Stimulated activated CD8-positive, alpha-beta memory T cell treated with anti-CD3 and anti-CD28 coated beads, Interleukin-7, amount 100 ng/mL, for 4 hours (primary cell): ENCODE measurements at places on chromosomes 4 and X.

DNA sequence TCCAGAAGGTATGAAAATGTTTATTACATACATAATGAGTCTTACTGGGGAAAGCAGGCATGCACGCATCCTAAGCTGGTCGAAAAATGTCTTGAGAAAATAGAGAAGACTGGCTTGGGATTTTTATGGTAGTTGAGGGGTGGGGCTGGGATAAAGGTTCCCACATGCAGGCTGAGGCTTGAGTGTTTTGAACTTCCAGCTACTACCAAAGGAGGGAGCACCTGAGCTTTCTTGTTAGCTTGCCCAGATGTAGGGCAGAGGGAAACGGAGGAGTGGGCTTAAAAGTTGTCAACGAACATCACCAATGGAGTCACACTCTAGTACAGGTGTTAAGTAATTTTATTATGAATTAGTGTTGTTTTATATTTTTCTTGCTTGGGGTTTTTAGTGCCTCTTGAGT lies 39.6 kb upstream of the SRPX start:
- DNase-seq: no peak

DNA sequence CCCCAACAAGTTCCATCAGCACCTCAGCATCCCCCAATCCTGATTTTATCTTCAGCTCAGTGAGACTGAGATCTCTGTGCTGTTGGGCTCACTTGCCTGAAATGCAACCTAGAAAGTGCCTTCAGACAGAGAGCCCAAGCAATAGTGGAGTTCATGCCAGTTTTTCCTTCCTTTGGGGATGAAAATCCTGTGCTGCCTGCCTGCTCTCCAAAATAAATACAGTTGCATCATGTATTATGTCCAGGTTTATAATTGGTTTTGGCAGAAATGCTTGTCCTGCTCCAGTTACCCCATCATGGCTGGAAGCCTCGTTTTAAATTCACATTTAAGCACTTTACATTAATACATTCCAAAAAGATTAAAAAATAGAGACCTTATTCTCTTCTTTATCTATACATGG lies 1865.5 kb upstream of the TENM3 start:
- no peak for DNase-seq

DNA sequence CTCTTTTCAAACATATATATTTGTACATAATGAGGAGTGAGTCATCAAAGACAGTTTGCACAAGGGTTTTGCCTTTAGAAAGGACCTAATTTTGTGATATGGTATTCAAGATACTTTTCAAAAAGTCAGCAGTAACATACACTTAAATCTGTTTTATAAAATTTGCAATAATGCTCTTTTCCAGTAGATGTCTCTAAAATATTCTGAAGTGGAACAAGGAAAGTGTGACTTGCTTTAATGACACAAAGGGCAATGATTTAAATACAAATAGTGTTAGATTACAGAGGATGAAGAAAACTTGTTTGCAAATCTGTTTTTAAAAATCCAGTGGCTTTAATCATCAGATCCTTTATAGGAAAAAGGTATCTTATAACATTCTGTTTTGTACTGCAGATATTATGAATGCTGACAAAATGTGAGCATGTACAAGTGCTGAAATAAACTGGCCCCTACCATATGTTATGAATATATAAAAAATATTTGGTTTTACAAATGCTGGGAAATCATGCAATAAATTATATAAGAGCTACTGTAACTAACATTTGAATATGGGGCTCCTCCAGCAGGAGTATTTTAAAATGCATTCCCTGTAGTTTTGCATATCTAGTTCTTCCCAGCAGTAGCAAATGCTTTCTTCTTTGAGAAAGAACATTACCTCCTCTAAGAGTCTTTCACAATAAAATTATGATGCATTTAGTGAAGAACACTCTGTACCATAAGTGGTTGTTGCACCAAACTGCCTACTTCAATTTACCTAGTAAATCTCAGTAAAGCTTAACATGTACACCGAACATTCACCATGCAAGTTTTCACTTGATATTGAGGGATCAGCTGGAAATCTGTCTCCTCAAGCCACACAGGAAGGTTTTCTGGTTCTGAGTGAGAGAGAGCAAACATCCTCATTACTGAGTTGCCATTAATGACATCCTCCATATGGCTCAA lies 20.2 kb downstream of the MMRN1 start:
- DNase-seq: no peak

DNA sequence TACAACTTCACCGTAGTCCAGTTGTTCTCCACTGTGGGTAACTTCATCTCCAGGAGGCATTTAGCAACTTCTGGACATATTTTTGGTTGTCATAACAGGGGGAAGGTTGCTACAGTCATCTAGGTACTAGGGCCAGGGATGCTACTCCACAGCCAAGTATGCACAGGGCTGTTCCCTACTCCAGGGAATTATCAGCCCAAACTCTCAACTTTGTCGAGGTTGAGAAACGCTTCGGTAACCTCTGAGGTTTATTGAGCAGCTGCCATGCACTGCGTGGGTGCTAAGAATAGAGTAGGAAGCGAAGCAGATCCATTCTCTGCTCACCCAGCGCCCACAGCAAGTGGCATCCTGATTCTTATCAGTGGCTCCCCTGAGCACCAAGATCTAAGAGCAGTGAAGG lies 8.2 kb downstream of the FGFBP1 start:
- no peak for DNase-seq

- DNase-seq: no peak
These were observed 26.5 kb upstream of the CYBB start for GRCh38 chrX:37753384-37753783.
